ENCODE measurements at places on chromosomes 1 and 21.
A peak's percentile ranks its signal among the peaks of the same experiment; 100 is the strongest.

GRCh38 chr21:44723177-44724131, 12.1 kb upstream of the TSPEAR start:
- DNase-seq: no peak

GRCh38 chr1:224852901-224853568, 76.4 kb upstream of the DNAH14 start:
- DNase-seq: no peak

DNA sequence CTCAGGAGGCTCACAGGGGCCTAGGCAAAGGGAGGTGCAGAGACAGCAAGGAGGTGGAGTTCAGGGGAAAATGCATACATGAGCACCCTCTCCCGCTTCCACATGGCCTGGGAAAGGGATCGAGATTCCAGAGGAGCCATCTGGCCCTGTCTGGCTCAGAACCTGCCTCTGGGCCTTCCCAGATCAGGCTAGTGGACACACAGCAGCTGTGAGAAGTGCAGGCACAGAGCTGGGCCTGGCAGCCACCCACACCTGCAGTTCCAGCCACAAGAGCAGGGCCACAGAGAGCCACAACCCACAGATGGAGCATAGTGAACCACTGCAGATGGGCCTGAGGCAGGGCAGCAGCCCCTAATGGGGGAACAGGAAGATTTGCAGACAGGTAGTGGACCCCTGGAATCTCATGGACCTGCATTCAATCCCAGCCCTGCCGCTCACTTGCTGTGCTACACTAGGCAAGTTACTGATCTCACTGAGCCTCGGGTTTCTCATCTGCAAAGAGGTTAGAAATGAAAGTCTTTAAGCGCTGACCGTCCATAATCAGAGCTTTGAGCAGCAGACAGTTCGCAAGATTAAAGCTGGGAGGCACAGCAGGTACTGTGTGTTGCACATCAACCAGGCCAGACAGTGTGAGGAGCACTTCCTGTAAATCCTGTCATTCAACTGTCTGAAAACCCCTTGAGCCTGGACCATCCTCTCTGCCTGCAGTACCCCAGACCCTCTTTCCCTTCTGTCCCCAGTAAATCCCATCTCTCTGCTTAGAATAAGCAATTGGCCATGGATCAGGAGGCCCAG, 58.0 kb downstream of the MATN1 start:
- no peak for DNase-seq

GRCh38 chr1:31926252-31926651, 11.9 kb downstream of the PTP4A2 start:
- no peak for DNase-seq

DNA sequence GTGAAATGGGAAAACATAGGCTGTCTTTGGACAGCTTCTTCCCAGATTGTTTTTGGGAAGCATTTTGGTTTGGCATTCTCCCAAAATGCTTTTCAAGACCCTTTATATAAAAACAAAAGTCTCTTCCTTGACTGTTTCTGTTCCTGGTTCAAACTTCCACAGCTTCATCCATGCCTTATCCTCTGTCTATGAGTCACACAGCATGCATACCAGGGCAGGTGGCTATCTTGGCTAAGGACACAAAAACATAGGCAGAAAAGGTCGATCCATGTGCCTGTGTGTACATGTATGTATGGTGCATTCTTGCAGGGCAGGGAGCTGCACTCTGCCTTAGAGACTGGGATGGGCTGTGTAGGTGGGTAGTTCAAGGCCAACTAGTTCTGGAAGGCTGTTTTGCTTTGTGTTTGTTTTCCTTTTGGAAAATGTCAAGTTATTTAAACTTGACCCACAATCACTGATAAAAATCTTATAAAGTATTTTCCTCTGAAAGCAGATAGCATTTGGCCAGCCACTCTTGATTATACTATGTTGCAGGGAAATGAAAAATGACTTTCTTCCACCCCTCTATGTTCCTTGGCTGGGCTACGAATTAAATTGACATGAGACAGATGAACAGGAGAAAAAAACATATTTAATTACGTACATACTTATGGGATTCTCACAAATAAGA, 437.0 kb downstream of the SIPA1L2 start:
- DNase-seq: peak; percentile 20

DNA sequence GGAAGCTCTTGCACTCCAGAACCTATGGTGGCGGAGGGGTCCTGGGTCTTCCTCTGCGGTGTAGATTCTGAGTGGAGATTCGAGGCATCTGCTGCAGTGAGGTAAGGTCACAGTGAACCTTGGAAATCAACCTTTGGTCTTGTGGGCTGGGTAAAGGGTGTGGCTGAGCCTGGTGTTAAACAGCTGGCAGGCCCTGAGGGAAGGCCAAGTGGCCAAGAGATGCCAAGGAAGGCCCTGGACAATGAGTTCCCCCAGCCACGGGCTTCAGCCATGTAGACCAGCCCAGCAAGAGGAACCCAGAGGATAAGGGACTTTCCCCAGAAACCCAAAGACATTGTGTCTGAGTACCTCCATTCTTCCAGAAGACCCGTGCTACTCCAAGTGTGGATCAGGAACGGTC, 137.2 kb upstream of the ETS2 start:
- no peak for DNase-seq

All from vagina (tissue), 2 donors.